Cerebellar cortex (tissue), 1 donor: ENCODE measurements at places on chromosomes 5 and 9.
A peak's percentile ranks its signal among the peaks of the same experiment; 100 is the strongest.

DNA sequence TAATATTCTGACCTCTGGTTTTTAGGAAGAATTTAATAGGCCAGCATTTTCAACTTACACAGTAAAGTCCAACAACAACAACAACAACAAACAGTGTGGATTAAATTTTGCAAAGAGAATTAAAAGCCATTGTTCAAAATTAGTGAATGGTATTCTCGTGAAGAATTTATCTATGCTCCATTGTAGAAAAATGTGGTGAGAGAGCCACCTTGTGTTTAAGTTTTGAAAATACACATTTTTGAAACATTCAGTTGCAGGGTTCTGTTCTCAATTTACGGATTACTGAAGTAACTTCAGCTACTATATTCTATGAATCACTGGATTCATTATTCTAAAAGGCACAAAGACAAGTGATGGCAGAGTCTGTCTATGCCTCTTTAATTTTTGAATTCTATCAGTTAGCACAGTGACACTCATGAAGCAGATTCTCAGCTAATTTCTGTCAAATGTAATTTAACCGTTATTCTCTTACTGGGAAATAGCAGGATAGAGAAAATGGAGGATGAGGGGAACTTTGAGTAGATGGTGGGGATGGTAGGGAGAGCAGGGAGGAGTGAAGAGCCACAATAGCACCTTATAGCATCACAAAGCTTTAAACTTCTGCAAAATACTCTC is 11.0 kb downstream of the CCDC152 start:
- peak; percentile 10 for DNase-seq

- DNase-seq = no peak
Measured at GRCh38 chr9:80890124-80890523, 799.2 kb downstream of the TLE1 start.

GRCh38 chr5:63687854-63688516 is 274.3 kb downstream of the HTR1A start:
- DNase-seq = no peak

- no peak for DNase-seq
Measured at GRCh38 chr9:92610470-92611420, 59.2 kb downstream of the IPPK start.

DNA sequence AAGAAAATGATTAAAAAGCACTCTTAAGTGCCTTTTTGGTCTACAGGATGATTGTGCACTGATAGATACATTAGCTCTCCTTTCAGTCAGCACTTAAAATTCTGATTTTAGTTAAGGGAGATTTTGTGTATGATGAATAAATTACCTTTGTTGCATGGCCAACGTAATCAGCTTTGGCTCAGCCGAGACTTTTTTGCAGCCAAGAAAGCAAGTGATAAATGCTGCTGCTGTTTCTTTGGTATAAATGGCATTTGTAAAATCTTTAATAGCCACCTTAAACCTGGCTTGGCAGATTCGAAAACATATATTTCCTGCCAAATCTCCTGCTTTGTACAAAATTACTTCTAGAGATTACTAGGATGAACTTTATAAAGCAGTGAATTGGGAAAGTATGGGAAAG is 147.7 kb downstream of the DCP2 start:
- DNase-seq = no peak

- no peak for DNase-seq
Measured at GRCh38 chr9:37899041-37899440, 4.9 kb downstream of the SLC25A51 start.

GRCh38 chr5:40452874-40453624 is 226.7 kb upstream of the PTGER4 start:
- no peak for DNase-seq

DNA sequence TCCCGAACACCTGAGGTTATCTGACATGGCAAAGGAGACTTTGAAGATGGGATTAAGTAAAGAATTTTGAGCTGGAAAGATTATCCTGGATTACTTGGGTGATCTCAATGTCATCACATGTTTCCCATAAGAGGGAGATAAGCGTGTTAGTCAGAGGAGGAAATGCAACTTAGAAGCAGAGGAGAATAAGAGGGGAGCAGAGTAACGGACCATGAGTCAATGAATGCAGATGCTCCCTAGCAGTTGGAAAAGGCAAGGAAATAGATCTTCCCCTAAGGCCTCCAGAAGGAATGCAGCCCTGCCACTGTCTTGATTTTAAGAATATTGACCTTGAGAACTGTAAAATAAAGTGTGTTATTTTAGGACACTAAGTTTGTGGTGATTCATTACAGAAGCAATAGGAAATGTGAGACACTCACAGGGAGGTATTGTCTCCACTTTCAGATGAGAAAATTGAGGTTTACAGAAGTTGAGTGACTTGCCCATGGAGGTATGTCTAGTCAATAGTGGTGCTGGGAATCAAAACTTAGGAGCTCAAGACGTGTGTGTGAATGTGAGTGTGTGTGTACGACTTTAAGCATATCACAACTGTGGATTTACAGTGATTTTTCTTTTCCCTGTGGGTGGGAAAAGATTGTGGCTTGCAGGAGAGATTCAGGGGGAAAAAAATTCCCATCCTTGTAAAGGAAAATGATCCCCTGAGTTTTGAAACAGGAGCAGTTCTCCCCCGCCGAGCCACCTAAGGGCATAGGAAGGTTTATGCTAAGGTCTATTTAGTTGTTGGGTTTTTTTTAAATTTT is 125.3 kb downstream of the TRIM32 start:
- DNase-seq = no peak

- no peak for DNase-seq
Measured at GRCh38 chr9:95143591-95144561, 173.6 kb downstream of the FANCC start.
